ENCODE measurements at places on chromosomes 7 and 10.

GRCh38 chr7:40716052-40716451 lies 581.2 kb downstream of the SUGCT start:
- no peak overlapping the region for H3K4me3 ChIP-seq
- no peaks in the 10 kb centered on the region for H3K27me3 ChIP-seq
- H3K27ac ChIP-seq, result no peak overlapping the region
- H3K36me3 ChIP-seq, result no peaks in the 10 kb centered on the region

DNA sequence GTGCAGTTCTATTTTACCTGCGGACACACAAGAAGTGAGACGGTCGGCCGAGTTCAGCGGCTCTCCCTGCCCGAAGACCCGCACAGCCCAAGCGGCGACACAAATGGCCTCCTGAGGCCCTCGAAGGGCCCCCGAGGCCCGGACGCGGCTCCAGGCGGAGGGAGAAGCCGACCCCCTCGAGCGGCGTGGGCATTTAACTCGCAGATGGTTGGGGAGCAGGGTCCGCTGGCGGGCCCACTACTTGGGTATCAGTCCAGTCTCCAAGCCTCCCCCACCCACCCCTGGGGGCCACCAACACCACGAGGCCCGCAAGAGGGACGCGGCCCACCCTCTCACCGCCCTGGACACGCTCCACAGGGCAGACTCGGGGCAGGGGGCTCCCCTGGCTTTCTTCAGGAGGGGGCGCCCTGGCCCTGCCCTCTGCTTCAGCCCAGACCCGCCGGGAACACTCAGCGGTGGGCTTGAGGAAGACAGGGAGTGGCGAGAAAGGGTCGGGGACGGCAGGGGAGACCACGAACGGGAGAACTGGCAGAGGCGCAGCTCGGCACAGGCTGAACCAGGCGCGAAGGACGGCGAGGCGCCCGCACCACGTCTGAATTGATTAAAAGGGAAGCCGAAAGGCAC lies 1.7 kb downstream of the IGF2BP3 start:
- H3K36me3 ChIP-seq, result no peaks in the 10 kb centered on the region
- DNase-seq, result no peak
- peaks cover 42% of the 10 kb centered on the region for H3K4me1 ChIP-seq
- H3K4me3 ChIP-seq, result peak overlapping the region; percentile 94

DNA sequence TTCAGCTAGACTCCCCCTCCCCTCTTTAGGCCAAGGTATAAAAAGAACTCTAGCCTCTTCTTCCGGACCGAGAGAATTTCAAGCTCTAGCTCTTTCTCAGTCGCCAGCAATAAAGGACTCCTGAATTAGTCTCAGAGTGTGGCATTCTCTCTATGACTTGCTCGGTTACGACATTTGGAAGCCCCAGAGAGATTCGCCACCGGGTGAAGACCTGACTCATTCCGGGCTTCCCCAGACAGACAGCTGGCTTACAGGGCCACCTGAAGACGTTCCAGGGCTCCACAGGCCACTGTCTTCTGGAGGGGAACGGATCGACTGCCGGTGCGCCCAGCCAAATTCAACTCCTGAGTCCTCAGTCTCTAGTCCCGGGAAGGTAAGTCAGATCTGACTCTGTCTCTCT lies at the start of gene AKR1B15:
TSS of gene AKR1B15 (plus strand) at position 234 of the 400 bp plus-strand sequence. CDS start 15,510 bp downstream, outside the sequence.
- H3K36me3 ChIP-seq, result no peaks in the 10 kb centered on the region
- no peak for DNase-seq
- H3K27ac ChIP-seq, result no peak within 1 kb of the TSS
- peaks cover 3% of the 10 kb centered on the region for H3K4me1 ChIP-seq
- H3K4me3 ChIP-seq, result no peak within 1 kb of the TSS

DNA sequence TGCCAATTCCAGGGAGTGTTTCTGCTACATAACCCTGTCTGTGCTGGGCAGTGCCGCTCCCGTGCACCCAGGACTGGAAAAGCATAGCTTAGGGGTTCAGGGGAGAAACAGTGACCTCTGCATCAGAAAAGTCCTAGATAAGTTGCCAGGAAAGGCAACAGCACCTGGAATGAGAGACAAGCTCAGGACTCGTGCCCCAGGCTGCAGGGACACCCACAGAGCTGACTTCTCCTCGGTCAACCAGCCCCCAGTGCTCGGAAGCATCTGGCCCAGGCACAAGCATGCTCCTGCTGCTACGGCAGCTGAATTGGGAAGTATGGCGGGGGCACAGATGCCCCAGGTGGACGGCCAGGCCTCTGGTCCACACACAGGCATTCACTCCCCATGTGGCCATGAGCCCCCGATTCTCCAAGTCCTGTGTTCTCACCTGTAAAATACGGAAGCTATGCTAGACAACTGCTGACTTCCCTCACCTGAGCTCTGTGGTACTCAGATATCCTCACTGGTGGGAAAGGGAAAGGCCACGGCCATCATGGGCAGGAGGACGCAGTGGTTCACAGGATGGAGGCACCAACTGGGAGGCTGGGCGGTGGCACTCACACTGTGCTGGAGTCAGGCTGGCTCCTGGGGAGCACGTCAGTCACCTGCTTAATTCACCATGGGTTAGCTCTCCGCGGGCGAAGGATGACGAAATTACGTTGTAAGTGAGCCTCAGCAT lies 220.5 kb downstream of the PTPRN2 start:
- H3K27ac ChIP-seq, result no peak overlapping the region
- H3K27me3 ChIP-seq, result no peaks in the 10 kb centered on the region
- no peaks in the 10 kb centered on the region for H3K4me1 ChIP-seq
- no peak for DNase-seq
- no peak overlapping the region for H3K4me3 ChIP-seq

DNA sequence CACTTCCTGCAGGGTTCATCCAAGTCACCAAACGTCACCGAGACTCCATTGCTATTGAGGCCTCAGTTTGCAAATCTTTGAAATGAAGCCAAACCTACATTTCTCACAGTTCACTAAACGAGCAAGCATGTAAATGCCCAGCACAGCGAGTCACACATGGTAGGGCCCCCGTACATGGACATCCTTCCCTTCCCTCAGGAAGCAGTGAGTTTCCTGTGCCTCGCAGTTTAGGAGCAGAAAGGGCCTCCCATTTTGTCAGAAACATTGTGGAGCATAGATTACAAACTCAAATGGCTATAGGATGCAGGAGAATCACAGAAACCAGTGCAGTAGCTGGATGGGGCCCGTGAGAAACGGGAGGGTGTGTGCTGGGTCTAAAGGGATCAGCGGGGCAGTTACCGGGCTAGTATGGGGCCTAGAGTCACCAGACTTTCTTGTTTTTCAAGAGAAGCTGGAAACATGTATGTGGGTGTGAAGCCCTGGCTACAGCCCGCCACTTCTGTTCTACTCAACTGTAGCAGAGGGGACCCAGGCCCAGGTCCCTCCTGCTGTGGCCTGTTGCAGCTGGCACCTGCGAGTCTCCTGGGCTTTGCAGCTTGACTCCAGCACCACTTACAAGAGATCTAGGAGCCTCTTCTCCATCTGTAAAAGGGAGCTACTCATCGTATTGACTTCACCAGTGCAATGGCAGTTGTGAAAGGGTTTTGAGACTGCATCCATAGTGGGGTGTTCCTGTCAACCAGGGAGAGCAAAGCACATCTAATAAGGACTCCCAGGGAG lies 14.2 kb upstream of the SLC18A3 start:
- H3K36me3 ChIP-seq, result no peaks in the 10 kb centered on the region
- no peaks in the 10 kb centered on the region for H3K4me1 ChIP-seq
- DNase-seq, result no peak
- H3K27ac ChIP-seq, result no peak overlapping the region
- H3K27me3 ChIP-seq, result peaks cover 8% of the 10 kb centered on the region

DNA sequence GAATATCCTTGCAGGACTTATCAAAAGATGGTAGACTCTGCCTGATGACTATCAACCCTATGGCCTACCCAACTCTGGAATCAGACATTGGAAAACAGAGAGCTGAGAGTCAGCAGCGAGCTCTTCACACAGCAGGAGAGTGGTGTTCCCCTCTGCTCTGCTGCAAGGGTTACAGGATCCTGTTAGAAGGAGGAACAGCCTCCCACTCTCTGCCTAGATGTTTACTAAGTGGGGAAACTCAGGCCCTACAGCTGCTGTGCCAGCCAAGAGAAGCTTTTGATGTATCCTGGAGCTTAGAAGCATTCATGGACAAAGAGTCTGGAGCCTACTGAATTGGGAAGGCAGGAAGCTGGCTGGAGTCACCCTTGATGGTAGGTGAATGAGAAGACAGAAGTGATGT lies 104.6 kb downstream of the ABLIM1 start:
- H3K27me3 ChIP-seq, result no peaks in the 10 kb centered on the region
- DNase-seq, result no peak
- no peaks in the 10 kb centered on the region for H3K4me1 ChIP-seq

GRCh38 chr7:115356999-115357702 lies 435.3 kb downstream of the MDFIC start:
- no peak for DNase-seq
- H3K4me1 ChIP-seq, result no peaks in the 10 kb centered on the region
- no peak overlapping the region for H3K27ac ChIP-seq
- H3K36me3 ChIP-seq, result no peaks in the 10 kb centered on the region

DNA sequence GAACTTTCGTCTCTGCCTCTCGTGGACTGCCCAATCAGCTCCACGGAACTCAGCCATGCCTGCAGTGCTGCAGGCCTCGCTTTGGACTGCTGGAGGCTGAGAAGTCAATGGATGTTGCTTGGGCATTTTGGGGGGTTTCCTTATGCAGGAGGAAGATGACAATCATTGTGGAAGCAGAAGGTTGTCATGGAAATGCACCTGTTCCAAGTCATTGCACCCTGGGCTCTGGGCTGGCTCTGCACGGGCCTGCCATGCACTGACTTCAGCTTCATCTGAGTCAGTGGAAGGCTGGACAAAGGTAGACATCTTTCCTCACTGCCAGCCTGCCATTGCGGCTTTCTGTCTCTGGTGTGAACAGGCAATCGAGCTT lies 217.3 kb downstream of the RPS24 start:
- H3K27ac ChIP-seq, result no peak overlapping the region
- no peak overlapping the region for H3K4me3 ChIP-seq
- DNase-seq, result no peak
- no peaks in the 10 kb centered on the region for H3K4me1 ChIP-seq
- H3K36me3 ChIP-seq, result no peaks in the 10 kb centered on the region
- H3K27me3 ChIP-seq, result no peaks in the 10 kb centered on the region

DNA sequence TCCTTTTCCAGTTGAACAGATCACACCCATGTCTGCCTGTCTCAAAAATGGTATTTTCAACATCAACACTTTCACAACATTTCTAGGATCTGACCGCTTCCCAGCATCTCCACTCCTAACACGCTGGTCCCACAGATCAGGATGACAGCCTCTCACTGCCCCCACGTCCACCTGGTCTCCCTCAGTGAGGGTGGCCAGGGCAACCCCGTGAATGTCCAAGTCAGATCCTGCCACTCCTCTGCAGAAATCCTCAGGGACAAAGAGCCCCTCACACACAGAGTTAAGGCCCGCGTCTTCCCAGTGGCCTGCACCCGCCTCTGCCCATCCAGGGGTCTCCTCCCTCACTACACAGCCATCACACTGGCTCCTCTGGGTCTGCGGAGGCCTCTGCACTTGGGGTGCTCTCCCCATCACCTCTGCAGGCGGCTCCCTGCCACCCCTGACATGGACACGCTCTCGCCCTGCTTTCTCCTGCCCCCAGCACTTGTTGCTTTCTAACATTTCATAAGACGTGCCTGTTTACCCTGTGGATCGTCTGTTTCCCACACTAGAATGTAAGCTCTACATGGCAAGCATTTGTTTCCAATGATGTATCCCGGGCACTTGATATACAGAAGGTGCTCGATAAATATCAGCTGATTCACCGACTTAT lies 20.0 kb downstream of the GNA12 start:
- DNase-seq, result no peak
- H3K36me3 ChIP-seq, result no peaks in the 10 kb centered on the region
- no peaks in the 10 kb centered on the region for H3K4me1 ChIP-seq
- H3K27me3 ChIP-seq, result no peaks in the 10 kb centered on the region
- H3K4me3 ChIP-seq, result no peak overlapping the region

- H3K27me3 ChIP-seq, result no peaks in the 10 kb centered on the region
- H3K36me3 ChIP-seq, result no peaks in the 10 kb centered on the region
- no peaks in the 10 kb centered on the region for H3K4me1 ChIP-seq
- no peak overlapping the region for H3K27ac ChIP-seq
Observed at GRCh38 chr10:79483948-79484347, 28.4 kb upstream of the EIF5AL1 start.

- H3K4me1 ChIP-seq, result no peaks in the 10 kb centered on the region
- no peaks in the 10 kb centered on the region for H3K36me3 ChIP-seq
- no peak overlapping the region for H3K27ac ChIP-seq
- H3K27me3 ChIP-seq, result no peaks in the 10 kb centered on the region
Observed at GRCh38 chr10:42898037-42898960, 115.7 kb downstream of the BMS1 start.

DNA sequence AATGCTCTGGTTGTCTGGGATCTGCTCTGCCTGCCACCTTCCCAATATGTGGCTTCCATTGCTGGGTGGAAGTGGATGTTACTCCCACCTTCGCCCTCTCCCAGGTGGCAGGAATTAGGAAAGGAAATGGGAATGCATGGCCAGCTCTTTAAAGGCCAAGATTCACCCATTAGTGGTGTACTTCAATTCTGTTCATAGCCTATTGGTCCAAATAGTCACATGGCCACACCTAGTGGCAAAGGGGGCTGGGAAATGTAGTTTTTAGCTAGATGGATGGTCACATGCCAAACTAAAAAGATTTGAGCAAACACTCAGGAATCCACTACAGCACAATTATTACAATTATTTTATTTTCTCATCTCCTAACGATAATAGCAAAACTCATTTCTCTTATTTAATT lies 135.1 kb downstream of the NPY start:
- no peaks in the 10 kb centered on the region for H3K4me1 ChIP-seq
- no peaks in the 10 kb centered on the region for H3K36me3 ChIP-seq
- H3K27ac ChIP-seq, result no peak overlapping the region
- no peak for DNase-seq
- no peak overlapping the region for H3K4me3 ChIP-seq

GRCh38 chr7:114843102-114843501 lies 78.8 kb upstream of the MDFIC start:
- no peaks in the 10 kb centered on the region for H3K27me3 ChIP-seq
- H3K4me3 ChIP-seq, result no peak overlapping the region
- H3K27ac ChIP-seq, result no peak overlapping the region
- no peaks in the 10 kb centered on the region for H3K4me1 ChIP-seq

GRCh38 chr10:9823268-9823930 lies 1194.3 kb upstream of the CELF2 start:
- no peak for DNase-seq
- H3K27me3 ChIP-seq, result peaks cover 3% of the 10 kb centered on the region
- H3K36me3 ChIP-seq, result no peaks in the 10 kb centered on the region
- H3K4me3 ChIP-seq, result no peak overlapping the region
- no peaks in the 10 kb centered on the region for H3K4me1 ChIP-seq

DNA sequence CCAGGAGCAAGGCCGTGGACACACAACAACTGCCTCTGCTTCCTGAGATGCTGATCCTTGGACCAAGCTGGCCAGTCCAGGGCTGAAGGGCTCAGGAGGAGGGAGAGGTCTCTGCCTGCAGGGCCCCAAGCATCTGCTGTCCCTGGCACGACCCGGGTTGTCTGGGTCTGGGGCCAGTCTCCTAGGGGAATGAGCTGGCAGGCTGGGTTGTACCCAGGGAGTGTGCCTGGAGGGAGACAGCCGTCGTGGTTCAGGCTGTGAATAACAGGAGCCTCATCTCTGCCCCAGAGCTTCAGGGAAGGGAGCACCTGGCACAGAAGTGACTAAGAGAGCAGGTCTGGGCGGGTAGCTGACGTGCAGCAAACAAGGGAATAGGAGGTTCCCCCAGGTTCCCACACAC lies 17.9 kb upstream of the SERPINE1 start:
- DNase-seq, result no peak
- no peaks in the 10 kb centered on the region for H3K27me3 ChIP-seq
- H3K4me1 ChIP-seq, result no peaks in the 10 kb centered on the region
- H3K36me3 ChIP-seq, result no peaks in the 10 kb centered on the region
- H3K4me3 ChIP-seq, result no peak overlapping the region

GRCh38 chr7:25515633-25516275 lies 287.5 kb upstream of the NPVF start:
- H3K4me1 ChIP-seq, result peaks cover 16% of the 10 kb centered on the region
- no peak for DNase-seq
- no peaks in the 10 kb centered on the region for H3K36me3 ChIP-seq
- H3K4me3 ChIP-seq, result no peak overlapping the region
